ENCODE measurements at places on chromosomes 3 and 15. TPM values are rescaled to one million over a fixed set of nuclear protein-coding genes. Genes with fewer than 3 reads are reported as not detected.

- no peak for DNase-seq
Measured at GRCh38 chr3:121531269-121531668, 14.5 kb downstream of the POLQ start.

GRCh38 chr15:94168250-94168649, 63.1 kb upstream of the MCTP2 start:
- DNase-seq = no peak

- DNase-seq = peak; percentile 8
Measured at GRCh38 chr15:77094397-77095030, 23.6 kb upstream of the TSPAN3 start.

- no peak for DNase-seq
Measured at GRCh38 chr3:11373654-11374053, 101.5 kb downstream of the ATG7 start.

The ARL6IP5 gene
- total RNA-seq = 106 TPM

Measured in ureter (tissue), 1 donor.